WERI-Rb-1 (cell line): ENCODE measurements at places on chromosomes 12 and 14.
A peak's percentile ranks its signal among the peaks of the same experiment; 100 is the strongest.

- DNase-seq = no peak
Observed at GRCh38 chr12:79688376-79689060, 2.2 kb downstream of the PAWR start.

DNA sequence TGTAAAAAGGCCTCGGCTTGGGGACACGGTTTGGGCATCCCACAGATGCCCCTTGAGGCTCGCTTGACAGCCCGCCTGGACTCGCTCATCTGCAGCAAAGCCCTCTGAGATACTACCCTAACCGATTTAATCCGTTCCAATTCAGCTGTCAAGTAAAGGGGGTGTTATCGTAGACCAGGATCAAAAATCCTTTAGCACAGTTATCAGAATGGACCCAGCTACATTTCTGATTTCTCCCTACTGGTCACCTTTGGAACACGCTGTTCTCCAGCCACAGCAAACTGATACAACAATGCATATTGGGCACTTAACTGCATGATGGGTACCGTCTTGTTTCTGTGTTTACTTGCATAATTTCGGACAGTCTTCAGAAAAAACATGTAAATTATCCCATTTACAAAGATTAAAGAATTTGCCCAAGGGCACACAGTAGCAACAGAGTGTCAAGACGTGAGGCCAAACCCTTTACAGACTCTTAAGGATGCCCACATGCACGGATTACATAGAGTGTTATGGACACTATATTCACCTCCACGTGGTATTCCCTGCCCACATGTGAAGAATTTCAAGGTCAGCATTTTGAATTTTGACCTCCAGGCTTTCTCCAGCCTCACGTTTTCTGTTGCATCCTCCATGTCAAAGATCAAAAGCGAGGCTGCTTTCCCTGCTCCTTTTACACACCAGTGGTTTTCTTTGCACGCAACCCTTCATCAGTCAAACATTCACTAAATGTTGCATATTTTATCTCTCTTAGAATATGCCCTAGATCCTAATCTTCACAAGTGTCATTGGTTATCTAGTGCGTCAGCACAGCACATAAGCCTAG, 3.2 kb upstream of the DUSP6 start:
- DNase-seq = no peak

DNA sequence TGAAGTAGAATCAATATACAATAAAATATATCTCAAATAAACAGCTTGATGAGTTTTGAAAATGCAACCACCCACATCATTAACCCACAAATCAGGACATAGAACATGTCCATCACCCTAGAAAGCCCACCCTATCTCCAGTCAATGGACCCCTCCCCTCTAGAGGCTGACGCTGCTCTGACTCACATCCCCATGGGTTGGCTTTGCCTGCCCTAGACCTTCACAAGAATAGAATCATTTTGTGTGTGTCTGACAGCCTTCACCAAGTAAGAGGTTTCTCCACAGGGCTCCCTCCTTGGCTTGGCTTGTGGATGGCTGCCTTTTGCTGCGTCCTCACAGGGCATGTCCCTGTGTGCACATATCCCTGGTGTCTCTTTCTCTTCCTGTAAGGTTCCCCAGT, 250.2 kb upstream of the RTL1 start:
- no peak for DNase-seq

DNA sequence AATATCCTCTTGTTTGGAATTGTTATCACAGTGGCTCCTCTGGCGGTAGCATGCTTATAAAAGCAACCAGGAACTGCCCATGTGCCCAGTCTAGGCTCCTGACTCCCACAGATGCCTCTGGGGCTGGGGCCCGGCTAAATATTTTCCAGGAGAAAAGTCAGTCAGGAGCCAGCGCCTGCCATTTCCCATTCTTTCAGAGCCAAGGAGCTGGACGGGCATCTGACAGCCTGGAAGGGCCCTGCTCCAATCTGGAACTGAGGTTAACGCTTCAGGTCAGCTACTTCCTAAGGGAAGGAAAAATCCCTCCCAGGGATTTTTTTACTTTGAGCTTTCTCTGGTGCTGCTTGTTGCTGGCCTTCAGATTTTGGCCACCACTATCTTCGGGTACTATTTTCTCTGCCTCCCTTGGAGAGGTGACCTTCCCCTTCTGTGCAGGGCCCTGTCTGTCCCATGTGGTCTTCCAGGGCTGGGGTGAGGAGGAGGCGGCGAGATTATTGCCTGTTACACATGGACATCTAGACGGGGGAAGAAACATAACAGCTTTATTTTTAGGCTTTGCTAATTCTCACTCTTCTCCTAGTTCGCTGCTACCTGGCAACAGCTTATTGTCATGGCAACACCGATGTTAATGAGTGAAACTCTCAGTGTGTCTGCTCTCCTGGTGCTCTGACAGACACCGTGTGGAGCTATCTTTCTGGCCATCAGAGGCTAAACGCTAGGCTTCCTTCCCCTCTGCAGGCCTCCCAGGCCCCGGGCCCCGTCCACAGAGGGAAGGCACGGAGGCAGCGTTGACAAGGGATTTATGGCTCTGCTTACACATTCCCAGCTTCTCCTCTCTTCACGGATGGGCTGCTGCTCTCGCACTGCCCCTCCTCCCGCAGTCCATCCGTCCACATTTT, 160.4 kb downstream of the CACNA1C start:
- DNase-seq = peak; percentile 31

DNA sequence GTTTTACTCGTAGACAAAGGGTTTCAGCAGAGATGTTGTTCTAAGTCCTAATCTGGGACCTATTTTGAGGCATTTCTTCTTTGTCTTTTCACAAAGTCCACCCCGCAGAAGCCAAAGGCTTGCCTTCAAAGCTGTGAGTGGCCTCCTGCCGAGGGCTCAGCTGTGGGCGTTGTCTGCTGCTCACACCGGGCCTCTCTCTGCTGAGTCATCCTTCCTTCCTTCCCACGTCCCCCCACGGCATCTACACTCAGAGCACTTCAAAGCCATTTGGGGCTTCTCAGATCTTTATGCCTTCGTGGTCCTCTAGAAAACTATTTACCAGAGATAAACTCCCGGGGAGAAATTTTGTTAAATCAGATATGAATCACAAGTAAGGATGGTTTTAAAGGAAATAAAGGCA, 115.9 kb upstream of the TMPO start:
- DNase-seq = no peak

- no peak for DNase-seq
Observed at GRCh38 chr12:66851134-66851533, 172.3 kb upstream of the GRIP1 start.

- DNase-seq = no peak
Observed at GRCh38 chr12:58296863-58297262, 355.5 kb downstream of the ATP23 start.

DNA sequence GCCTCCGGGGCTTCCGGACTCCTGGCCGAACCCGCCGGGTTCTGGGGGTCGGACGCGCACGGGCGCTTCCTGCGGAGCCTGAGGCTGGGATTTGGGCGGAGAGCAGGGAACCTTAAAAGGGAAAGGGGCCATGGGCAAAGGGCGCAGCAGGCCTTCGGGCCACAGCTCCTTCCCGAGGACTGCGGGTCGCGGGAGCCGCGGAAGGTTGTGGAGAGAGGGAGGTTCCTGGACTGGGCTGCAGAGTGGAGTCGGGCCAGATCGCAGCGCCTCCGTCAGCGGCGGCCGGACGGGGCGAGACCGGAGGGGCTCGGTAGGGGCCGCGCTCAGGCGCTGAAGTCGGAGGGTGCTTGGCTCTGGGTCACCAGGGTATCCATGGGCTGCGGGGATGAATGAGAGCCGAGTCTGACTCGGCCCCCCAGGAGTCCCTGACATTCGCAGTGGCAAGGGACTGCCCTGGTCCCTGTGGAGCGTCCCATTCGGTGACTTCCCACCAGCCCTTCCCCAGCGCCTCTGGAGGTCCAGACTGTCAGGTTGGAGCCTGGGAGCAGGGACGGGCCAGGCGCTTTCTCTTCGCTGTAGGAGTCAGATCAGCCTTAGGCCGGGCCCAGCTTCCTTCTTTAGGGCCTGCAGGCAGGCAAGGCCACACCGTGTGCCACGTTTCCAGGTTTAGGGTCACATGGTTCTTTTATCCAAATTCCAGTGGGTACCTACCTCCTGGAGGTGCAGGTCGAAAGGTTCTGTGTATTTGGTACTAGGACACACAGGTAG, 938 bp upstream of the SLC25A29 start:
- DNase-seq = peak; percentile 26

GRCh38 chr12:69231479-69231878, 7.9 kb upstream of the CPSF6 start:
- no peak for DNase-seq

DNA sequence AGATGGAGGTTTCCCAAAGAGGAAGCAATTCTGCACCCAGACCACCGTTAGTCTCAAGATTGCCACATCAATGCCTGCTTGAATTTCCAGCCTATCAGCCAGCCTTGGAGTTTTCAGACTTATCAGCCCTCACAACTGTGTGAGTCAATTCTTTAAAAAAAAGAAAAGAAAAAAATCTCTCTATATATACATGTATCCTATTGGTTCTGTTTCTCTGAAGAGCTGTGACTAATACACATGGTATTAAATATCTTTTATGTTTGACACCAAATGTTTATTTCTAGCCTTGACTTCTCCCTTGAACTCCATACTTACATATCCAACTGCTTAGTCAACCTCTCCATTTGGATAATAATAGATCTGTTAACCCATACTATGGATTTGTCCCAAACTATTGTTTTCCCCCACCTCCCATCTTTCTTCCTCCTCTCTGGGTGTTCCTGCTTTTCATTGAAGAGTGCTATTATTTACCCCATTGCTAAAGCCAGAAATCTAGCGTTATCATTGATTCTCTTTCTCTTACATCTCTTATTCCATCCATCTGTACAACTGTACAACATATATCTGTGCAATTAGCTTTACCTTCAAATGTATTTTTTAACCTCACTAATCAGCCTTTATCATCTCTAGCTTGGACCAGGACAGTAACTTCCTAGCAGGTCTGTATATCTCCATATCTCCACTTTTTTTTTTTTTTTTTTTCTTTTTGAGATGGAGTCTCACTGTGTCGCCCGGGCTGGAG, 22.7 kb upstream of the EID3 start:
- no peak for DNase-seq

DNA sequence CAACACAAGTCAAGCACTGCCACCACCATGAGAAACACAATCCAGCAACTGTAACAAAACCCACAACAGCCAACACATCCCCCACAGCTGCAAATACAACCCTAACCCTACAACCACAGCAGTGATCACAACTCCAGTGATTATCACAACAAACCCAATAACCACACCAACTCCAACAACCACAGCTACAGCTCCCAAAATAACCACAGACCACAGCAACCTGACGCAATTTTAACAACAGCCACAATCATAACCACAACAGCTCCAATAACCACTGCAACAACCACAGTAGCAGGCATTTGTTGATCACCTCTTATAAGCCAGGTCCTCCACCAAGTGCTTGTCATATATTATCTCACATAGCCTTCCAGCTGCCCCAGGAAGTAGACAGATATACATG, 42.2 kb upstream of the FAM181A start:
- DNase-seq = no peak

DNA sequence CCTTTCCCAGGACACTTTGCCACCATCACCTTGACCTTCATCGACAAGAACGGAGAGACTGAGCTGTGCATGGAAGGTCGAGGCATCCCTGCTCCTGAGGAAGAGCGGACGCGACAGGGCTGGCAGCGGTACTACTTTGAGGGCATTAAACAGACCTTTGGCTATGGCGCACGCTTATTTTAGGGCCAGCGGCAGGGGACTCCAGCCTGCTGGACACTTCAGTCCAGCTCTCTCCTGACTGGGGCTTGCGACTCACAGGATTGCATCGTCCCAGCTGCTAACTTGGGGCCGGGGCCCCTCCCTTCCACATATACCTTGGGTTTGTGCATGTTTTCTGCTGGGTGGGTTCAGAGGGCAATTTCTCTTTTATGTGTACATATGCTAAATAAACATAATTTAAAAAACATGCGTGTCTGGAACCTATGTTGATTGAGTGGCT, 11.2 kb downstream of the AHSA1 start:
- no peak for DNase-seq

DNA sequence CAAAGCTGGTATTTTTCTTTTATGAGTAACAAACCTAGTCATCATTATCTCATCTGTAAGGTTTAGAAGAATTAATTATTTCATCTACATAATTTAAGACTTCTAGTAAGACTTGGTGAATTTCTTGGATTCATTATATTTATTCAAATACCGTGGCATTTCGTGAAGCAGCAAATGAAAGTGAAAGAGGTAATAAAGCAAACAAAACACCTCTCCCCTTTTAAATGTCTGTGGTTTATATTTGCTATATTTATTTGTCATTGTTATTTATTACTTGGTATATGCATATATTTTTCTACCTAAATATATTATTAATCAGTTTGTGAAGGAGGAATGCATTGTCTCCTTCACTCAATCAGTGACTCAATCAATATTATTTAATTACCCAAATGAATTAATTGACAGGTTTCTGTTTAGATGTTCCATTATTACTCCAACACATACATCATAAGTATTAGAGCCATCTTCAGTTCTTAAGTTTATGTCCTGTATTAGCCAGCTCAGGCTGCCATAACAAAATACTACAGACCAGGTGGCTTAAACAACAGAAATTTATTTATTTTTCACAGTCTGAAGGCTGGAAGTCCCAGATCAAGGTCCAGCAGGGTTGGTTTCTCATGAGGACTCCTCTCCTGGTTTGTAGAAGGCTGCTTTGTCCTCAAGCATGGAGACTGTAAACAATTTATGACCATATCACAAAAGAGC, 6.6 kb downstream of the CFAP54 start:
- DNase-seq = no peak

DNA sequence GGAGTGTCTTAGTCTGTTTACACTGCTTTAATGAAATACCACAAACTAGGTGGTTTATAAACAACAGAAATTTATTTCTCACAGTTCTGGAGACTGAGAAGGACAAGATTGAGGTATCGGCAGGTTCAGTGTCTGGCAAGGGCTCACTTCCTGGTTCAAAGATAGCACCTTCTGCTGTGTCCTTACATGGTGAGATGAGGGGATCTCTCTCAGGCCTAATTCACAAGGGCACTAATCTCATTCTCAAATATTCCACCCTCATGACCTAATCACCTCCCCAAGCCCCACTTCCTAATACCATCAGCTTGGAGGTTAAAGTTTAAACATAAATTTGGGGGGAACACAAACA, 35.0 kb upstream of the PLEK2 start:
- no peak for DNase-seq

GRCh38 chr12:636632-637031, 26.6 kb downstream of the NINJ2 start:
- no peak for DNase-seq

GRCh38 chr12:16670456-16671050, 64.6 kb upstream of the LMO3 start:
- DNase-seq = no peak

DNA sequence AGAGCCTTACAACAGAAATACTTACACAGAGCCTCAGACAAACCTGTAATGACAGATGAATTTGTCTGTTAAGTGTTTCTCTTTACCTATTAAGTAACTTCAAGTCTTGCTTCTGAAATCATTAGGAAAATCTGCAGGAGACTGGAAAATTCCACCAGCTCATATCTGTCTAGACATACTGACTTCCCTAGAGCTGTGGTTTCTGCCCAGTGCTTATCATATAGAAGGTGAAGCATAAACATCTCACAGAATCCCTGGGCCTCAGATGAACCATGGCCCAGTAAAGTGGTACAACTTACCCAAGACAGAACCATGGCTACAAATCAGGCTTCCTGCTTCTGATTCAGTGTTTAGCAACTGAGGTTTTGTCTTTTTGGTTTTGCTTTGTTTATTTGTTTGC, 91.6 kb downstream of the EGLN3 start:
- no peak for DNase-seq
